Endodermal cell (in vitro differentiated cells): ENCODE measurements at places on chromosomes 1 and 21. TPM values are rescaled to one million over a fixed set of nuclear protein-coding genes. Genes with fewer than 3 reads are reported as not detected.

RPTN gene
- total RNA-seq, result not detected in 3 replicates

- no peak for DNase-seq
Measured at GRCh38 chr1:234460652-234461051, 18.3 kb downstream of the TARBP1 start.

GRCh38 chr1:67831850-67832513 is 1.3 kb downstream of the GNG12 start:
- DNase-seq, result peak; percentile 66

DNA sequence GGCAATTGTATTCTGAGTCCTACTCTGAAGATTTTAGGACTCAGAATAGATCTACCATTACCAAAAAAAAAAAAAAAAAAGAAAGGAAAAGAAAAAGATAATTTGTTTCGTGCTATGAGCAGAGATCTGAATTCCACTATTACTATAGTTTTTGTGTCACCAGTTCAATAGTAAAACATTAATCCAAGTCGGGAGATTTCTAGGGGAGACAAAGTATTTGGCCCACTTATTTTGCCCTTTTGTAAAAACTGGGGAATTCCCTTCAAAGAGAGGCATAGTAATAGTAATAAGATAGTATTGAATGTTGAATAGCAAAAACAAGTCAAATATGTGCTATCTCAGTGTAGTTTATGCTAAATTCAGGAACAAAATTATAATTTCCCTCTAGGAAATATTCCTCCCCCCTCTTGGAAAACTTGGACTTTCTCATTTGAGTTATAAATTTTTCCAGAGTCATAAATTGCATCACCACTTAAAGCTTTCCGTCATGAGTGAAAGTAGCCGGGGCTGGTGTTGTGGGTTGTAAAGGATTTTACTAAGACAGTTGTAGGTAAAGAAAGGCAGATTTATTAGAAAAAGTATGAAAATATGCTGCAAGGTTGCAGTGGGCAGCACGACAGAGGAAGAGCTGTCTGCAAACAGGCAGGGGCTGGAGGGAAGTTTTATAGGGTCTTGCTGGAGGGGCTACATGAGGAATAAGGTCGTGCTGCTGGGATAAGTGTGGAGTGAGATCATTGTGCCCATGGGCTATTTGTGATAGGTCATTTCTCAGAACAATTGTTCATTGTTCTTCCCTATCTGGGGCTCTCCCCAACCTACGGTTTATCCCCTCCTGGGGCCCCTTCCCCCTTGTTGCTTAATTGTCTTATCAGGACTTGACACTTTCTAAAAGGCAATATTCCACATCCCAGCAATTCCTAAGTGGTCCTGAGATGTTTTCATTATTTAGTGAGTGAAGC is 1009.9 kb downstream of the PLA2G4A start:
- DNase-seq, result no peak

GRCh38 chr1:226736001-226736907 is 2.8 kb downstream of the ITPKB start:
- DNase-seq, result peak; percentile 76

GRCh38 chr1:2523191-2523890 is 3.1 kb downstream of the PANK4 start:
- DNase-seq, result peak; percentile 77

GRCh38 chr1:15344800-15345704 is 64.6 kb upstream of the EFHD2 start:
- DNase-seq, result no peak
